Peyer's patch (tissue), 4 donors: ENCODE measurements at places on chromosomes 1 and 21. TPM values are rescaled to one million over a fixed set of nuclear protein-coding genes. Genes with fewer than 3 reads are reported as not detected.

GRCh38 chr1:24659993-24660665 lies 17.0 kb downstream of the SRRM1 start:
- H3K4me3 ChIP-seq = no peak overlapping the region
- H3K27ac ChIP-seq = no peak overlapping the region
- H3K36me3 ChIP-seq = no peaks in the 10 kb centered on the region

DNA sequence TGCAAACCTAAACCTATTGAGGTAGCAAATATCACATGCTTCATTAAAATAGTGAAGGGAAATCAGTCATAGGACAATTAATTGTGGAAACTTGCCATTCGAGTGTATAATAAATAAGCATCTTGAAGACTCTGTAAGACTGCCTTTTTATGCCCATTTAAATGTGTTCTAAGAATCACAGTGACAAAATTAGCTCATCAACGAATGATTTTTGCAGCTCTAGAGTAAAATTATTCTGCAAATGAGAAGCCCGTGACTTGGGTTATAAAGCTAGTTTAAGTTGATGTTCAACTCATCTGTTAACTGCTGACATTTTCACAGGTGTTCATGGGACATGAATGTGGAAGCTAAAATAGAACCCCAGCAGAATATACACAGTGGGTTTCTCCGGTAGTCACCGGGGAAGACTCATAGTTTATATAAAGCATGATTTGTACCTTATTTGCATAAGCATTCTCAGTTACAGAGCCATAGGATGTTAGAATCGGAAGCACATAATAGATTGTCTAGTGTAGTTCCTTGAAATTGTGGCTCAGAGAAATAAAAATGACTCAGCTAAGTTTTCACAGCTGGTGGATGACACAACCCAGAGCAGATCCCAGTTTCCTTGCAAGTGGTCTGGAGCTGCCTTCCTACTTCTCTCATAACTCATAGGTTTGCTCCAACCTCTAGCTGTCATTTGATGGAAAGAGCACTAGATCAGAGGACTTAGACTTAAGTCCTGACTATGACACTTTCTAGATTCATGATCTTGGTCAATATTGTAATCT lies 107.3 kb downstream of the UCHL5 start:
- H3K27ac ChIP-seq = no peak overlapping the region
- no peaks in the 10 kb centered on the region for H3K36me3 ChIP-seq
- DNase-seq = no peak
- no peak overlapping the region for H3K4me3 ChIP-seq
- no peaks in the 10 kb centered on the region for H3K27me3 ChIP-seq
- H3K4me1 ChIP-seq = no peaks in the 10 kb centered on the region

The ITLN2 gene
- total RNA-seq = 76.7 TPM

The TSTD1 gene
- total RNA-seq = 98.5 TPM

The WARS2 gene
- 7.5 TPM for total RNA-seq

The DNASE2B gene
- not detected for total RNA-seq

The CFAP74 gene
- total RNA-seq = 1.1 TPM

The ATP6V1G3 gene
- not detected for total RNA-seq

GRCh38 chr1:76496871-76497270 lies 370.4 kb upstream of the ST6GALNAC5 start:
- H3K27ac ChIP-seq = no peak overlapping the region
- H3K27me3 ChIP-seq = no peaks in the 10 kb centered on the region
- no peak overlapping the region for H3K4me3 ChIP-seq
- DNase-seq = no peak
- no peaks in the 10 kb centered on the region for H3K36me3 ChIP-seq
- H3K4me1 ChIP-seq = no peaks in the 10 kb centered on the region

GRCh38 chr1:156126630-156127534 lies 12.4 kb downstream of the LMNA start:
- H3K27me3 ChIP-seq = no peaks in the 10 kb centered on the region
- no peak overlapping the region for H3K4me3 ChIP-seq
- H3K27ac ChIP-seq = peak overlapping the region; percentile 97
- DNase-seq = no peak
- H3K36me3 ChIP-seq = no peaks in the 10 kb centered on the region
- peaks cover 44% of the 10 kb centered on the region for H3K4me1 ChIP-seq

The KCNJ10 gene
- not detected for total RNA-seq

DNA sequence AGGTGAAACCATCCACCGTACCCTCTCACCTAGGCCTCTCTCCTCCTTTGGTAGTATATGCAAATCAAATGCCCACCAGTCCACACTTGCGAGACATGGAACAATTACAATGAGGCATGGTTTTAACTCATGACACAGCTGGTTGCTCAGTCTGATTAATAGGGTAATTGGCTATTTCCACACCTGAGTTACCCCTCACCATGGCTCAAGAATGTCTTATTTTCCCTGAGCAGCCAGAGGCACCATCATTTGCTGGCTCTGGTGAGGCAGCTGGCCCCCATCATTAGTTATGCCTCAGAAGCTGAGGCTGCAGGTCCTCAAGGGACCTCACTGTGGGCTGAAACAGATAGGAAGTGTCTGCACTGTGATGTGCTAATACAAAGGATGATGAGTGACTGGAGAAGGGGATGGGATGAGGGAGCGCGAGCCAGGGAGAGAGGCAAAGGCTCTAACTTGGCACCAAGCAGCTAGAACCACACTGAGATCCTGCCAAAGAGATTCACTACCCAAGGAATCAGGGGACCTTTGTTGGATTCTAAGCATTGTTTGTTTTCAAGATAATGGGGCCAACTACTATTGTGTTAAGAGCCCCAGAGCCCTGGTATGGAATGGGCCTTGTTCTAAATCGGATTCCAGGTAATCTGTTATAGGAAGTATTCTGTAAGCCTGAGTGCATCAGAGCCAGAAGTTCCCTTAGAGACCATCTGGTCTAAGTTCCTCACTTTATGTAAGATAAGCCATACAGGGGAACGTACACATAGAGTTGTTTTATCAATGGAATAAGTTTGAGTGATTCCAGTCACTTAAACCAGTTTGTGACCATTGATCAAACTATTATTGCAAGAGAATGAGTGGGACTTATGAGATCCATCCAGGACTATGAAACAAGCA lies 80.0 kb upstream of the CNTN2 start:
- no peak overlapping the region for H3K4me3 ChIP-seq
- H3K4me1 ChIP-seq = no peaks in the 10 kb centered on the region
- no peak overlapping the region for H3K27ac ChIP-seq
- DNase-seq = no peak
- no peaks in the 10 kb centered on the region for H3K27me3 ChIP-seq
- H3K36me3 ChIP-seq = no peaks in the 10 kb centered on the region

- H3K27me3 ChIP-seq = no peaks in the 10 kb centered on the region
- H3K36me3 ChIP-seq = no peaks in the 10 kb centered on the region
- no peak for DNase-seq
- H3K4me3 ChIP-seq = peak overlapping the region; percentile 69
- peaks cover 4% of the 10 kb centered on the region for H3K4me1 ChIP-seq
- H3K27ac ChIP-seq = peak overlapping the region; percentile 75
Observed at GRCh38 chr1:44030605-44031251, 534 bp downstream of the SLC6A9 start.

DNA sequence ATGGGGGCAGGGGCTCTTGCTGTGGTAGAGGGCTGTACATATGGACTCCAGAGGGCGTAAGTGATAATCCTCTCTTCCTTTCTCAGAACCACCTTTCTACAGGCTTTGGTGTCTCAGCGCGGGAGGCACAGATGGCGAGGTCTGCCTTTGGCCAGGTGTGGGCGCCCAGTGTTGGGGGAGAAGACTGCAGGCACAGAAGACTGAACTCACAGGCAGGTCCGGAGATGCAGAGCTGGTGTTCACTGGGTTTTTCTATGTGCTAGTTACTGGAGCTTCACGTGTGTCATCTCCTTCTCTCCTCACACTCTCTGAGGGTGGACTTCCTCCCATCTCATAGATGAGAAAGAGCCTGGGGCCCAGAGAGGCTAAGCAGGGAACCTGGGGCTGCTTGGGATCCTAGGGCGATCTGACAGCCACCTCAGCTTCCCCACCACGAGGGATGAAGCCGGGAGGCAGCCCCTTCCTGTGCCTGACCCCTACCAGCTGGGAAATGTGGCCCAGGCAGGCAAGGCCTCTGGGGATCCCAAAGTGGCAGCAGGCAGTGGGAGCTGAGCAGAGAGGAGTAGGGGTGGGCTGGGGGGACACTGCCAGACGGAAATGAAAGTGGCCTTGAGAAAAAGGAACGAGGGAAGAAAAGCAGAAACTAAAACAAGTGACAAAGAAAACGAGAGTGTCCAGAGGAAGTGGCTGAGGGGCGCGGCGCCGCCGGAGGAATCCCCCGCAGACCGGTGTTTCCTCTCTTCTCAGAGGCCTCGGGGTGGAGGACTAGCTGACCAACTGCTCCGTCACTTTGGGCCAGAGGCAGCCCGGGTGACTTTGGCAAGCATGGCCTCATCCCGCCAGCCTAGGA lies 191.6 kb downstream of the HIVEP3 start:
- H3K27me3 ChIP-seq = no peaks in the 10 kb centered on the region
- H3K4me3 ChIP-seq = peak overlapping the region; percentile 20

- no peak overlapping the region for H3K4me3 ChIP-seq
- H3K36me3 ChIP-seq = no peaks in the 10 kb centered on the region
- H3K27me3 ChIP-seq = no peaks in the 10 kb centered on the region
- no peak overlapping the region for H3K27ac ChIP-seq
Observed at GRCh38 chr1:54186056-54186455, 13.8 kb downstream of the CYB5RL start.

DNA sequence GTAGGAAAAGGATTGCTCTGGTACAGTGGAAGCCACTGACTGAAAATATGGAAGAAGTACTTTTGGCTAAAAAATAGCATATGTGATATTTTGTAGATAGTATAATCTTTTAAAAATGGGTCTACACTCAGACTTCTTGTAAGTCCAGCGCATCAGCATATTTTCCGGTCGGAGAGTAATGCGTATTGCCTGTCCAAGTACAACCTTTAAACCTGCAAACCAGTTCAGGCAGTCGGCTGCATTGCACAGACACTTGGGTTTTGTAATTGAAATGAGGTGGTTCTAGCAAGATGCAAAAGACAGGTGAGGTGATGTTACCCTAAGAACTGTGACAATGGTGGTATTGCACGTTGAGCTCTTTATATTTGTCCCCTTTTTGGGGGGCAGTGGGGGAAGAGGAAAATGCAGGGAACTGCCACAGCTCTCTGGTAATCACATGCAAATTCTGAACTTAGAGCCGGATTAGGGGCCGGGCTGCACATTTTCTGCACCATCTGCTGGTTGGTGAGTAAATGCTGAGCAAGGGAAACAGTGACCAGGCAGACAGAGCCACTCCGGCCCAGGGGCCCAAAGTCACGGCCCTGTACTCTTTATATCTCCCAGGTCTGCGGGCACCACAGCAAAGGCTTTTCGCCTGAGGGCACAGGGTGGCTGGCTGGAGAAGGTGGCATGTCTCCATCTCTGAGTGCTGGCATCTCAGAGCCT lies 2.3 kb downstream of the GPR137B start:
- no peak overlapping the region for H3K27ac ChIP-seq
- no peaks in the 10 kb centered on the region for H3K27me3 ChIP-seq
- no peaks in the 10 kb centered on the region for H3K36me3 ChIP-seq
- H3K4me3 ChIP-seq = no peak overlapping the region
- DNase-seq = no peak

- DNase-seq = no peak
- H3K4me3 ChIP-seq = no peak overlapping the region
- no peaks in the 10 kb centered on the region for H3K4me1 ChIP-seq
- H3K36me3 ChIP-seq = no peaks in the 10 kb centered on the region
Observed at GRCh38 chr1:78286686-78287085, 204.1 kb upstream of the PTGFR start.

DNA sequence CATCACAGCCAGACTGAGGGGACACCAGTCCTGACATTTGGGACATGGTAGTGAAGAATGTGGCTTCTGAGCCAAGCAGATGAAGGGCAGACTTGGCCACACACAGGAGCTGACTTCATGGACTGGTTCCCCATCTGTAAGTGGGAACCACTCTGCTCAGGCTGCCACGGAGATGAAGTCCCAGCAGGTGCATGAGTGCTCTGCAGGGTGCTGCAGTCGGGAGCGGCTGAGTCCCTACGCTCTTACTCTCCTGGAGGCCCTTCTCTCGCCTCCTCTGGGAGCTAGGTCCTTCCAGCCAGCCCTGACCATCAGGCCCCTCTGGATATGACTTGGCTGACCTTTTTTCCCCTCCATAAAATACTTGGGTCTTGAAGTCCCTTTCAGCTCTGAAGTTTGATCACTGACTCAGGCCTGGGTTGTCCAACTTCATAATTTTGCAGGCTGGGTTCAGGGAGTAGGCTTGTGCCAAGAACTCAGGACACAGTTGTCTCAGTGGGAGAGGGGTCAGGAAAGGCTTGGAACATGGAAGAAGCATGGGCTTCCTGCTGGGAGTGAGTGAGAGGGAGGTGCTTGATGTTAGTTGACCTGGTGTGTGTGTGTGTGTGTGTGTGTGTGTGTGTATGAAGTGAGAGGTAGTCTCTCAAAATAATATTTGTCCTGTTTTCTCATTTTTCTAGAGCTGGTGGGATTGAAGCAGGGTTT lies 21.0 kb upstream of the EPS8L3 start:
- H3K4me3 ChIP-seq = no peak overlapping the region
- H3K4me1 ChIP-seq = no peaks in the 10 kb centered on the region
- H3K27ac ChIP-seq = no peak overlapping the region
- no peaks in the 10 kb centered on the region for H3K36me3 ChIP-seq

DNA sequence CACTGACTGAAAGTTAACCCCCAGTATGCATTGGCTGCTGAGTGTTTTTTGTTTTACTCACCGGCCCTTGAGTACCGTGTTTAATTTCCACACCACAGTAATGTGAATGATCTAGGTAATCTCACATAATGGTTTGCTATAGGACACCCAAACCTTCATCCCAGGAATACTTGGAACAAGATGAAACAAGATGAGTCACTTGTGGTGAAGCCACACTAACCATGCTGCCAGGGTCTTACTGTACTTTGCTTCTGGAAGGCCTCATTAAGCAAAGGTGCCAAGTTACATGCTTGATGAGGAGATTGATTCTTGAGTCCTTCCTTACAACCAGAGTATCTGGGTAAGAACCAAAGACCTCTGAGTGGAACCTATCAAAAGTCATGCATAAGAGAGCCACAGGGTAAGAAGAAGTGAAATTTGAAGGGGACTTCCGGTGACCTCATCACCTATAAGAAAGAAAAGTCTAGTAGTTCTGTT lies 163.3 kb downstream of the NRIP1 start:
- no peak for DNase-seq
- no peaks in the 10 kb centered on the region for H3K36me3 ChIP-seq
- H3K4me3 ChIP-seq = no peak overlapping the region
- no peaks in the 10 kb centered on the region for H3K4me1 ChIP-seq
- no peaks in the 10 kb centered on the region for H3K27me3 ChIP-seq

GRCh38 chr1:85321237-85321964 lies 45.0 kb upstream of the BCL10 start:
- DNase-seq = no peak
- no peak overlapping the region for H3K27ac ChIP-seq
- no peak overlapping the region for H3K4me3 ChIP-seq
- H3K4me1 ChIP-seq = no peaks in the 10 kb centered on the region
- H3K36me3 ChIP-seq = no peaks in the 10 kb centered on the region

The SERTAD4 gene
- 0.18 TPM for total RNA-seq

DNA sequence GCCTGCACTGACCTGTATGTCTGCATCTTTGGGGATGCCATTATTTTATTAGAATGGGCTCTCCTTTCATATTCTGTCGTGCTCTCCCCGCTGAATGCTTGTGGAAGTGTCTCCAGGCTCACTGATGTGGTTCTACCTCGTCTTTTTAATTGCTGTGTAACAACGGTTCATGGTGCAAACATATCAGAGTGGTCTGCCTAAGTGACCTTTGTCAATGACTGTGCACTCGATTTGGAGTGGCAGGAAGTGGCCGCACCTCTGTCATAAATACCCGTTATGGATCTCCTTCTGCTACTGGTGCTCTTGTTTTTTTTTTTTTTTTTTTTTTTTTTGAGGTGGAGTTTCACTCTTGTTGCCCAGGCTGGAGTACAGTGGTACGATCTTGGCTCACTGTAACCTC lies 38.3 kb downstream of the SPSB1 start:
- H3K4me1 ChIP-seq = no peaks in the 10 kb centered on the region
- H3K4me3 ChIP-seq = no peak overlapping the region
- H3K27ac ChIP-seq = peak overlapping the region; percentile 51
- peak; percentile 82 for DNase-seq
- no peaks in the 10 kb centered on the region for H3K27me3 ChIP-seq
- H3K36me3 ChIP-seq = no peaks in the 10 kb centered on the region

The MASP2 gene
- total RNA-seq = not detected
